Natural killer cell (primary cell): ENCODE measurements at places on chromosomes 3 and 15. TPM values are rescaled to one million over a fixed set of nuclear protein-coding genes. Genes with fewer than 3 reads are reported as not detected.

- DNase-seq = no peak
These were observed 29.3 kb upstream of the SH3BP5 start for GRCh38 chr3:15361494-15362214.

DNA sequence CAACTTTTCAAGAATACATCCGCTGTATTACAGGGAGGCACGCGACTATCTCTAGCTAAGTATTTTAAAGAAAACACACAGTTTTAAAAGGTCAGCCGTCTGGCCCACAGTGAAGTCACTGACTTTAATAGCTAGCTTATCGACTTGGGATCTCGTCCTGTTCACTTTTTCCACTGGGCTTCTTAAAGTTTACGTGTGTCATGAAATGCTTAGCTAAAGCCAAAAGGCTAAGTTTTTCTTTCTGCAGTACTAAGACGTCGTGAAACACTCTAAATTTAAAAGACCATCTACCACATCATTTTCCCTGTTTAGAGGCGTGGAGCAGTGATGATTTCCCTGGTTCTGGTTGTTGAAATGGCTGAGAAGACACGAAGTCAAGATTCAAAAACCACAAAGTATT, 27.1 kb downstream of the LRIG1 start:
- DNase-seq = no peak

Gene GMPS
- total RNA-seq = 36.7 TPM

Gene LEKR1
- total RNA-seq = 1.7 TPM

Gene GOLGA8S
- total RNA-seq = 2.3 TPM

Gene ACAN
- total RNA-seq = not detected

- no peak for DNase-seq
These were observed 10.5 kb downstream of the BTD start for GRCh38 chr3:15612001-15612400.

- no peak for DNase-seq
These were observed 95.4 kb downstream of the SRGAP3 start for GRCh38 chr3:9153904-9154619.

Gene SEMA3G
- 0.07 TPM for total RNA-seq

Gene UBAP1L
- 4.3 TPM for total RNA-seq

GRCh38 chr15:45919806-45920205, 285.0 kb downstream of the SQOR start:
- DNase-seq = no peak

Gene MINAR1
- 0.98 TPM for total RNA-seq

DNA sequence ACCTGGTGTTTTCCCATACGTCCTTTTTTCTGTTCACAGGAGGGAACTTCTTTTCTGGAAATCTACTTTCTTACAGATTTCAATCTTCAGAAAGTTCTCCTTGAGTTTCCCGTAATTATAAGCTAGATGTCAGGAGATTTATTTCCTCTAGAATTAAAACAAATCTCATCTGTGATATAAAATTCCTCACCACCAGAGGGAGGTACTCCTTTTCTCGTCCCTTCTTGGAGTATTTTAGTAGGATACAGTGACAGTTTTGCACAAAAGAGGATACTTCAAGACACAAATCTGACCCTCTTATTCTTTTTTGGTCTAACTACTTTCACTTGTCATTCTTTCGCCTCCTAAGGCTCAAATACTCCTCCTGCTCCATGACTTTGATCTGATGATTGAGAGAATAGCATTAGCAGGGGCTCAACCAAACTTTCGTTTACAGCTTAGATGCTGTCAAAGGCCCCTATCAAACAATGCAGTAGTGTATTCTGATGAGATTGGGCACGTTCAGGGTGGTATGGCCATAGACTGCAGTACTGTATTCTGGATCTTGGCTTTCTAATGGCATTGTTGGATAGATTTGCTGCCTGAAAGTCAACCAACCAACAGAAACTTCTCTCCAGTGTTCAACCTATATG, 38.0 kb downstream of the TMEM41A start:
- DNase-seq = no peak

DNA sequence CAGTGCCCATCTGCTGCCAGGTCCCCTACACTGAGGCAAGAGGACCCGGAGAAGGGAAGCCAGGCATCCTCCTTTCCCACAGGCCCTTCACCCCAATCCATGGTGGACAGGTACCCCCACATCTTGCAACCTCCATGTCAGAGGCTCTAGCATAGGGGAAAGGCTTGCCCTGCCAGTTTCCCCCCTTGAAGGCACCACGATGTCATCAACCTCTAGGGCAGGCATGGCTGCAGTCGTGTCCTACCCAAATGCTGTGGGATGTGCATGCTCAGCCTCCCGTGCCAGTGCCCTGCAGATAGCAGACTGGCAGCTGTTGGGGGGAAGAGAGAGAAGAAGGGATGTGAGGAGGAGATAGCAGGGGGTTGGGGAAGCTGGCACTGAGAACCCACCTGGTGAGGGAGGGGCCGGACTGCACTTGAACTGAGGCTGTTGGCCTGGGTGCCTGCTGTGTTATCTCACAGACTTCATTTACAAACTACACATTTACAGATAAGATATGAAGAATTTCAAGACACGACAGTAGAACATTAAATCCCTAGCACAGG, 197.5 kb downstream of the ADAMTS9 start:
- no peak for DNase-seq

Gene SLC22A14
- total RNA-seq = 0.20 TPM

Gene CSPG4
- 0.07 TPM for total RNA-seq

GRCh38 chr15:65248511-65249255, 37.4 kb upstream of the CILP start:
- DNase-seq = no peak
